ENCODE measurements at places on chromosomes 4 and X.

- peak; percentile 1 for DNase-seq
Observed at GRCh38 chr4:69828828-69829227, 31.1 kb downstream of the SULT1E1 start.

GRCh38 chr4:117893207-117893606, 141.1 kb upstream of the NDST3 start:
- DNase-seq, result no peak

GRCh38 chr4:41537292-41537890, 566 bp upstream of the LIMCH1 start:
- no peak for DNase-seq

GRCh38 chr4:9898596-9899305, 117.3 kb downstream of the DRD5 start:
- DNase-seq, result peak; percentile 21

DNA sequence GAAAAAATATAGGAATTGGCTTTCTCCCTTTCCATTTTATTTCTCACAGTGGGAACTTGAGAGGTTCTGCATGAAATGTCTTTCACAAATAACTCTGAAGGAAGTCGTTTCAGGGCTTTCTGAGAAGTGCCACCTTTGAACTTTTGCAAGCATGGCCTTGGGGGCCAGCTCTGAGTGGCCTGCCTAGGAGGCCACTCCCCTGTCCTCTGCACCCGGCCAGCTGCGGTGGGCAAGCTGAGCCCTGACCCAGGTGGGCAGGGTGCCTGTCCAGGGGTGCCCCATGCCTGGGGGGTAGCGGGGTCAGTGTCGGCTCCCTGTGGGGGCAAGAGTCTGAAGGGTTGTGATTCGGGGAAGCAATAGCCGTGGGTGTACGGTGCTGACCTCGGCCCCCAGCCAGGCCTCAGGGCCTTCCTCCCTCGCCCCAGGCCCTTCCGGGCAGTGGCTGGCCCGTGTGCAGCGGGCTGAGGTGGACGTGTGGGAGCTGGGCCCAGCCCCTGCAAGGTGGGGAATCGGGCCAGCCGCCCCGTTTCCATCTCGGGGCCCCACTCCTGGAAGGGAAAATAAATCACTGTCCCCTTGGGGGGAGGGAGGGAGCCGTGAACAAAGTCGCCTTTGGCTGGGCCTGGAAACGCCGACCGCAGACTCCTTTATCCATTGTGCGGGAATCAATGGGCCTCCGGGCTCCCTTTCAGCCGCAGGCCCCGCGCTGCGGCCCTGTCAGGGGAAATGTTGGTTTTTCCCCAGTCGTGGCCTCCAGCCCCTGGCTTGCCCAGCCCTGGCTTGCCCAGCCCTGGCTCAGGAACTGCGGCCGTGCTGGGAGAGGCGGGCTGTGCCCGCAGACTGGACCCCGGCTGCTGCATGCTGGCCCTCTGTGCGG, 3.1 kb downstream of the FGFRL1 start:
- DNase-seq, result no peak

- DNase-seq, result peak; percentile 60
Observed at GRCh38 chr4:56804551-56804950, 16.9 kb downstream of the SPINK2 start.

GRCh38 chr4:27082776-27083175, 222.1 kb downstream of the STIM2 start:
- DNase-seq, result no peak

DNA sequence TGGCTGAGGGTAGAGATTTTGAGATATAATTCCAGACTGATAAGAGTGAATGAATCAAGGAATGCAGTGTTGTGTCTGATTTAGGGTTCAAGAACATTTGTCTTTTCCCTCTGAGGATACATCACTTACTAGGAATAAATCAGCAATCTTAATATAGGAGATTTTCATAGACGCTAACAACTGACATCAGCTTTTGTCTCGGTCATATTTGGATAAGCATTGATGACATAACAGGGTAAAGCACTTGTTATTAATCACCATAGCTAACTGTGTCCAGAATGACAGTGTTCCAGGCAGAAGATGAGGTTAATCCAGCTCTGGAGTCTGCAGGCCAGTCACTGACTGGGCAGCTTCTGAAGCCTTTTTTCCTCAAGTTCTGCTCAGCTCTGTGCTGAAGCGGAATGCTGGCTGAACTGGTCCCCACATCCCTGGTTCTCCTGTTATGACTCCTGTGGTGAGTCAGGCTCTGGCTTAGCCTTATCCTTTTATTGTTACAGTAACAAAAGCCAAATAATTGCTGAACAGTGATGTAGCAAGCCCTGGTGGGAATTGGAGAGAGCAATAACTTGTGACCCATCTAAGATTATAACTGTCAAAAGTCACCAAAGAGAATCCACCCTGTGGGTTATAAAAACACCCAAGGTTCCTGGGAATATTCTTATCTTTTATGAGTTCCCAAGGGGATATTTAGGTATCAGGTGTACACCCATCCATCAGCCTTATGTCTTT, 41.8 kb downstream of the FNIP2 start:
- DNase-seq, result peak; percentile 99

GRCh38 chrX:129723511-129723910, 15.3 kb upstream of the XPNPEP2 start:
- DNase-seq, result no peak

GRCh38 chr4:153221783-153222706, 17.8 kb downstream of the TRIM2 start:
- peak; percentile 81 for DNase-seq

GRCh38 chr4:121229993-121230392, 65.9 kb upstream of the TNIP3 start:
- no peak for DNase-seq

- no peak for DNase-seq
Observed at GRCh38 chr4:162871990-162872389, 294.7 kb downstream of the NAF1 start.

- no peak for DNase-seq
Observed at GRCh38 chrX:9851890-9852289, 65.7 kb downstream of the SHROOM2 start.

GRCh38 chr4:189032606-189033338, 893.5 kb downstream of the TRIML1 start:
- DNase-seq, result no peak

DNA sequence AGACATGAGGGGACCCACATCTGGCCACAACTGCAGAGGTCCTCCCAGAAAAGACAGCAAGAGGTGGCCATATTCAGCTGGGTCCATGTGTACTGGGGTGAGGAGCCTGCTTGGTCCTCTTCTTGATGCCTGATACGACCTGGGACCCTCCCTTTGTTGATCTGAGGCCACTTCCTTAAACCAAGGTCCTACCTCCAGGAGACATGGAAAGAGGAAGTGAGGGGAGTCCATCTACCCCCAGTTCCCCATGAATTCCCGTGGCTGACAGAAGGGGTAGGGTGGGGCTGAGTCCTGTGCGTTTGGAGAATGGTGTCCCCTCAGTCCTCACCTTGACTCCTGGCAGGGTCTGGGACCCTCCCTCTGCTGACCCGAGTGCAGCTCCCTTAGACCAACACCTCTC, 2.1 kb downstream of the MAGEA10 start:
- no peak for DNase-seq

DNA sequence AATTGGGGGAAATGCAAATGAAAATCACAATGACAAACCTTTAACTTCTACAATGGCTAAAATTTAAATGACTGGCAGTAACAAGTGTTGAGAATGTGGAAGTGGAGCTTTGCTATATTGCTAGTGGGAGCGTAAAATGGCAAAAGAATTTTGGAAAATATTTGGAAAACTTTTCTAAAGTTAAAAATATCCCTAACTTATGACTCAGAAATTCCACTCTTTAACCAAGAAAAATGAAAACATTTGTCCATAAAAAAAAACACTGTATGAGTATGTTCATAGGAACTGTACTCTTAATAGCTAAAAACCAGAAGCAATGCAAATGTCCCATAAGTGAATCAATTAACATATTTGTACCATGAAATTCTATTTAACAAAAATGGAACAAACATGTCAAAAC, 3.6 kb downstream of the TBCK start:
- peak; percentile 83 for DNase-seq

DNA sequence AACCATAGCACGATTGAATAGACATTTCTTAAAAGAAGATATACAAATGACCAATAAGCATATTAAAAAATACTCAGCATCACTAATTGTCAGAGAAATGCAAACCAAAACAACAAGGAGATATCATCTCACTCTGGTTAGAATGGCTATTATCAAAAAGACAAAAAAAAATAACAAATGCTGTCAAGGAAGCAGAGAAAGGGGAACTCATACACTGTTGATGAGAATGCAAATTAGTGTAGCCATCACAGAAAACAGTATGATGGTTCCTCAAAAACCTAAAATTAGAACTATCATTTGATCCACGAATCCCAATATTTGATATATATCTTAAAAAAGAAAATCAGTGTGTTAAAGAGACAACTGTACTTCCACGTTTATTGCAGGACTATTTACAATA, 71.7 kb upstream of the BANK1 start:
- DNase-seq, result no peak

GRCh38 chrX:58025979-58026378, 115.7 kb upstream of the ZXDA start:
- peak; percentile 23 for DNase-seq

GRCh38 chr4:623914-624566, 1.3 kb upstream of the PDE6B start:
- DNase-seq, result no peak

GRCh38 chr4:59597536-59598329, 1602.4 kb upstream of the ADGRL3 start:
- no peak for DNase-seq

DNA sequence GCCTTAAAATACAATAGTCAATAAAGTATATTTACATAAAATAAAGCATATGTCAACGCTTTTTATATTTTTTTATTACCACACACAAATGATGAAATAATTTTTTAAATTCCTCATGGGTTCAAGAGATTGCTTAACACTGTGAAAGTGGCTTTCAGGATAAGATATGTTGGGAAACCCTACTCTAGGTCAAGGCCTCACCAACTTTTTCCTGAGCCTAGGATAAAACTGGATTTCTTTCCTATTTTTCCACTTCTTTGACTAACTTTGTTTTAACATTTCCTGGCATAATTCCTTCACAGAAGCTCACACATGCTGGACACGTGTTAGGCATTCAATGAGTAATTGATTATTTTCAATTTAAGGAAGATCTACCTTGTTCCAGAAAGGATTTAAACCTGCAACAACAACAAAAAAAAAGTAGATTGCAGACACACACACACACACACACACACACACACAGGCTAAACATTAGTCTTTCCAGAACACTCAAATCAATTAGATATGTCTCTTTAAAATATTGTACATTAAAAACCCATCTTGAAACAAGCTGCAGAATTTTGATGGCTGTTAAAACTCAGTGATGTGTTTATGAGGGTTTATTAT, 9.1 kb downstream of the KLB start:
- DNase-seq, result peak; percentile 38

DNA sequence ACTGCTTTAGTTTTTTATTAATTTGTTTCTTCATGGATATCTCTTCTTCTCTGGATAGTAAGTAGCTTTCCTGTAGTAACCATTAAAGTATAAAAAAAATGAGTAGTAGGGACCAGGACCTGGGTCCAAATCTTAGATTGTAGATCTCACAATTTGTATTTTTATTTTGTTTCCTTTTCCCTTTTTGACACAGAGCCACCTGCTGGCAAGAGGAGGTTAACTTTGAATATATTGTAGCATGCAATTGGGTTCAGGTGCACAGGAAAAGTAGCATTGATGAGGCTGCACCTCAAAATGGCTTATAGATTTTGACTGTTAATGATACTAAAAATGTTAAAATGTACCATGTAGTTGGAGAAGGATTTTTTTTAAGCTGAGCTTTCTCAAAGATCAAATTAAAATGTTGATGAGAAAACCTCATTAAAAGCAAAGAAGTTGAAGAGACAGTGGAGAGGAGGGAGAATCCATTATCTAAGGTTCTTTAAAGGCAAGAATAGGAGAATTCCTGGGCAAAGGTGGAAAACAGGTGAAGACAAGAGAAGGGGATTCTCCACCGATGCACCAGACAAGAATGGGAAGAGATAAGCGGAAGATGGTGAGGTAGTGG, 48.3 kb upstream of the HPGDS start:
- DNase-seq, result no peak

GRCh38 chr4:14726877-14727361, 275.4 kb upstream of the CPEB2 start:
- no peak for DNase-seq

DNA sequence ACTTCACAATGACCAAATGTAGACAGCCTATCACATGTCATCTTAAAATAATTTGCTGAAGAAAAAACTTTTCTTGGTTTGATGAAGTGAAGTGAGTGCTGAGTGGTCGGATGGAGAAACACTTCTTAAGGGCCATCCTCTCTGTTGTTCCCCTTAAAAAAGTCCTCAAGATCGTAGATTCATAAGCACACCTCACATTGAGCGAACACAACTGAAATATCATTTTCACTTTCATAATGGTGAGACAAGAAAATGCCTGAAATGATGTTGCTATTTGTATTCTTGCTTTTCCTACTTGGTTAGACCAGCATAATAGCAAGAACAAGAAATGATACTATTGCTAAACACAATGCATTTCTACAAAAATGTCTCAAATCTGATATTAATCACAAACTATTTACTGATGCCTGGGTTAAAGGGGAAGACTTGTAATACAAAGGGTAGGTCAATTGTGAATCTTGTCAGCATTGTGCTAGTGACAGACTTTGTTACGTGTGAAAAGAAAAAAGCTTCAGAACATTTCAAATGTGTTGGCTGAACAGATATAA, 305.6 kb upstream of the NR3C2 start:
- no peak for DNase-seq

GRCh38 chr4:150366487-150366999, 215.4 kb upstream of the MAB21L2 start:
- DNase-seq, result no peak

DNA sequence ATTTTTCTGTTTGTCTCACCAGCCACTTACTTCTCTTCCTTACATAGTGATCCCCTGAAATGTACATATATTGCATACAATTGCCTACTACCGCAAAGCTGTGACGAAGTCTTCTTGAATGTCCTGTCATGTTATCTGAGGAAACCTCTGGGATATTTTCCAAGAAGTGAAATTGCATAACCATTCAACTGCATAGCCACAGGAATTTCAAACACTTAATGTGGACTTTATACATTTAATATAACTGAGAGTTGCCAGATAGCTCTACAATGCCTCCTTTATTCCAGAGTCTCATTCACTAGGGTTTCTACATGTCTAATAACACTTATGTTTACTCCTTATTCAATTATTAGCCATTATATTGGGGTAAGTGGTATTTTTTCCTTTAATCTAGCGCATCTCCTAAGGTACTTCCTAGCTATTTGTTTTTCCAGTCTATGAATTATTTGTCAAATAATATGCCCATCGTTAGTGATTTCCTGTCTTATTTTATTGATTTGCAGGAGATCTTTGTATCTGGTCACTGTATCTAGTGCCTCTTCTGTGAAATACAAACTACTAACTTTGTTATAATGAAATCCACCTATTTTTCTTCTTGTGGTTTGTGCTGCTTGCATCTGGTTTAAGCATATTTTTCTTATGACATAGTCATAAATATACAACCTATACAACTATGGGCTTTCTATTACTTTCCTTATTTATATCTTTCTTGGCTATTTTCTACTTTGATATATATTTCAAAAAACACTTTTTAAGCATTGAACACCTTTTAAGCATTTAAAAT, 69.2 kb upstream of the GRID2 start:
- DNase-seq, result peak; percentile 82

Measured in AG10803 (cell line).